T follicular helper cell (primary cell): ENCODE measurements at places on chromosomes 13 and 19.

GRCh38 chr13:95492044-95492801 lies 60.3 kb upstream of the CLDN10 start:
- DNase-seq, result no peak

DNA sequence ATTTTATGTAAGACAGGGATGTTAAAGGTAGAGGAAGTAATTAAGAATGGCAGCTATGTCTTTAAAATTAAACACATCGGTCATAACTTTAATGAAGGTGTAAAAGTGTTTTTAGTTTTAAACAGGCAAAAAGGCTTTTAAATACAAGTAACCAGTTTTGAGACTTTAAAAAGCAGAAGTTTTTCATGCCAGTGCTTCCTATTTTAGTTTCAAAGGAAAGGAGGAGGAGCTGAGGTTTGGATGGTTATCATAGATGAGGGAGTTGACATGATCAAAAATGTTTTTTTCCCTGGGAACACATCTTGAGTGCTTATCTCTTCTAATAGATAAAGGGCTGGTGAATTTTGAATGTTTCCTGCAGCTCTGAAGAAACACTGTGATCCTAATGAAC lies 42.9 kb downstream of the LRCH1 start:
- DNase-seq, result no peak

- peak; percentile 67 for DNase-seq
Observed at GRCh38 chr19:3047496-3048189, 14.7 kb downstream of the TLE5 start.

DNA sequence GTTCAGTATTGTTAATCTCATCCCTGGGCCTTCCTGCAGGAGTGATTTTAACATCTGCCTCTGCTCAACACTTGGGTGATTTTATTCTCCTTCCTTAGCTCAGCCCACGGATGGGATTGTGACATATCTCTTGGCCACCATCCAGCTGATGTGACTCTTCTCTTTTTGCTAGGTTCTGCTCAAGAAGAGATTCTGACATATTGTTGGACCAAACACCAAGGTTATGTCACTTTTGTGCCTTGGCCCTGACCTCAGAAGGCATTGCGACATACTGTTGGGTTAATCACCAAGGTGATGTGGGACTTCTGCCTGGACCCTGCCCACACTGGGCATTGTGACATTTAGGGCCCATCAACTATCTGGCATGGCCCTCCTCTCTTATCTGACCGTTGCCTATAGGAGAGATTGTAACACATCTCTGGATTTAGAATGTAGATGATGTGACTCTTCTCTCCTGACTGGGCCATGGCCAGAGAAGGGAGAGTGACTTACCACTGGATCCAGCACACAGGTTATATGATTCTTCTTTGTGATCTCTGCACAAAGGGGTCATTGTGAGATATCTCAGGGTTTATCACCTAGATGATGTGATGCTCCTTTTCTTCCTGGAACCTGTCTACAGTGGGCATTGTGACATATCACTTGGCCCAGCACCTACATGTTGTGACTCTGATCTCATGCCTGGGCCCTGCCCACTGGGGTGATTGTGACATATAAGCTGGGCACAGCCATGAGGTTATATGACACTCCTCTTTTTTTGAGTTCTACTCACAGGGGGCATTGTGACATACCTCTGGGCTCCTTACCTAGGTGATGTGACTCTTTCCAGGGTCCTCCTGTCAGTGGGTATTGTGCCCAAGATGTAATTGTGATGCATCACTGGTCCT lies 88.8 kb downstream of the ZNF429 start:
- no peak for DNase-seq

- DNase-seq, result no peak
Observed at GRCh38 chr13:28503182-28503967, 8.4 kb upstream of the FLT1 start.

DNA sequence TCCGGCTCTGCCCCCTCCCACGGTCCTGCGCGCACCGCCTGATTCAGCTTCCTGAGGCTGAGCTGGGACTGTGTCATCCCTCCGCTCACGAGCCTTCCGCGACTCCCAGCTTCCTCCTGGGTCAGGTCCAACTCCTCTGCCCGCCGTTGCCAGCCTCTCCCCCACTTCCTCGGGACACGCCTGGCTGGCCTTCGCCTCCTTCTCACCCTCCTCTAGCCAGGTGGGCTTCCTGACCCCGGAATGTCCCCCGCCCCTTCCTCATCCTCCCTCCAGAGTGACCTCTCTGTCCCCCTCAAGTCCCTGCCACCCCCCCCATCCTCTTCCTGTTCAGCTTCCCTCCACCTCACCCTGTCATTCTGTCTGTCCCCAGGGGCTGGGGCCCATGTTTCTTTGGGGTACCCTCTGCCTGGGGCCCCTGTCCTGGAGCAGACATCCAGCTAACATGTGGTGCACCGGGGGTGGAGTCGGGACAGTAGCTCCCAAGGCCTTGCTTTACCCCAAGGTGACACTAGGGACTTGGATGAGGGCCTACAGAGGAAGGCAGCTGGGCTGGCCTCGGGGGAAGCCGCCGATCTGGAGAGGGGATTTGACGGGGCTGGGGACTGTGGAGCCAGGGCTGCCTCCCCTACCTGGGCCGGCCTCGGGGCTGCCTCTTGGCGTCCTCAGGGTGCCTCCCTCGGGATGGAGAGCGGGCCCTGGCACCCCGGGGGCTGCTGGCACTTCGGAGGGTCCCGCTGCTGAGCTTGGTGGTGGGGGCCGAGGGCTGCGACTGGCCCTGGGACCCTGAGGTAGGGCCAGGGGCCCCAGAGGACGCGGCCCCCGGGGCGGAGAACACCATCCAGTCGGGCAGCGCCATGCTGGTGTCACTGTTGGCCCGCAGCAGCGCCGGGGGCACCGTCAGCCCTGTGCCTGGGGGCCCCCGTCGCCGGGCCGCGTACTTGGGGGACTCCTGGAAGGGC lies 16.5 kb downstream of the SHANK1 start:
- no peak for DNase-seq

GRCh38 chr19:45815481-45816216 lies 541 bp upstream of the RSPH6A start:
- no peak for DNase-seq

DNA sequence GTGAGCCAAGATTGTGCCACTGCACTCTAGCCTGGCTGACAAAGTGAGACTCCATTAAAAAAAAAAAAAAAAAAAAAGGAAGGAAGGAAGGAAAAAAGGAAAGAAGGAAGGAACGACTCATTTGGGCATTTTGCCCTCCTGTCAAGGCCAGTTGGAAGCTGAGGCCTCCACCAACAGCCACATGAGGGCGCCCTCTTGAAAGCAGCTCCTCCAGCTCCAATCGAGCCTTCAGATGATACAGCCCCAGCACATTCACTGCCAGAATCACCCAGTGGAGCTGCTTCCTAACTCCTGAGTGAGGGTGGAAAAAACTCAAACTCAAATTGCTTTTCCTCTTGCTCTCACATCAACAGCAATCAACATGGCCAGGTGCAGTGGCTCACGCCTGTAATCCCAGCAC lies 40.9 kb downstream of the GNG7 start:
- no peak for DNase-seq

- no peak for DNase-seq
Observed at GRCh38 chr13:44153496-44153895, 220.1 kb upstream of the SERP2 start.

- DNase-seq, result no peak
Observed at GRCh38 chr13:48131533-48131932, 36.6 kb upstream of the MED4 start.

GRCh38 chr13:40571338-40571963 lies 95.0 kb downstream of the FOXO1 start:
- no peak for DNase-seq

- no peak for DNase-seq
Observed at GRCh38 chr13:52786766-52787165, 47.1 kb upstream of the CNMD start.

- DNase-seq, result no peak
Observed at GRCh38 chr19:1749373-1750342, 3.6 kb upstream of the ONECUT3 start.

DNA sequence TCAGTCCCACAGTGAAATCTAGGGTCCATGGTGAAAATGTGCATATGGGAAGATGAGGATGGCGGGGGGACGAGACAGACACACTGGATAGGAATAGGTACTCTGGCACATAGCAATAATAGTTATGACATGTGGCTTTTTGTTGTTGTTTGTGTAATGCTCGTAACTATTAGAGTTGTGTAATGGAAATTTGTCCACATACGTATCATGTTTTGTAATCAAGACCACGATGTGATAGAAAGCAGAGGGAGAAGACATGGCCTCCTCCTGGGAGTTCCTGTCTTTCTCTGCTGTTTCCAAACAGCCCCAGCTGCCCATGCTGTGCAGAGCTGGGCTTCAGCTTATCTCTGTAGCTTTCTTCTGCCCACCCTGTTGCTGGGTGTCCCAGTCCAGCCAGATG lies 185.3 kb upstream of the TMTC4 start:
- no peak for DNase-seq

DNA sequence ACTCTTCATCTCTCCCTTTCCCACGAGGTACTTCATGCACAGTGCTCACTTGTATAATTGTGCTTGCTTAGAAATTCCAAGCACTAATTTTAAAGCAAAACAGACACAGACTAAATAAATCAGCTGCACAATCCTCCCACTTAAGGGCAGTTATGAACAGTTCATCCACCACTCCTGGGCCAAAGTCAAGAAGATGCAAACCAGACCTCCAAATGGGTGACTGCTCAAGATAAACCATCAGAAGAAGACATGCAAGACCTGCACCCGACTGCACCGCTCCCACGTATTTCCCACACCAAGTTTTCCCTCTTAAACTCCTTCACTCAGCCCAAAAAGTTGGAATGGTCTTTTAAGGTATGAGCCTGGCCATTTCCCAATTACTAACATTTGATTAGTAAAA lies 19.9 kb downstream of the ZNF235 start:
- no peak for DNase-seq

DNA sequence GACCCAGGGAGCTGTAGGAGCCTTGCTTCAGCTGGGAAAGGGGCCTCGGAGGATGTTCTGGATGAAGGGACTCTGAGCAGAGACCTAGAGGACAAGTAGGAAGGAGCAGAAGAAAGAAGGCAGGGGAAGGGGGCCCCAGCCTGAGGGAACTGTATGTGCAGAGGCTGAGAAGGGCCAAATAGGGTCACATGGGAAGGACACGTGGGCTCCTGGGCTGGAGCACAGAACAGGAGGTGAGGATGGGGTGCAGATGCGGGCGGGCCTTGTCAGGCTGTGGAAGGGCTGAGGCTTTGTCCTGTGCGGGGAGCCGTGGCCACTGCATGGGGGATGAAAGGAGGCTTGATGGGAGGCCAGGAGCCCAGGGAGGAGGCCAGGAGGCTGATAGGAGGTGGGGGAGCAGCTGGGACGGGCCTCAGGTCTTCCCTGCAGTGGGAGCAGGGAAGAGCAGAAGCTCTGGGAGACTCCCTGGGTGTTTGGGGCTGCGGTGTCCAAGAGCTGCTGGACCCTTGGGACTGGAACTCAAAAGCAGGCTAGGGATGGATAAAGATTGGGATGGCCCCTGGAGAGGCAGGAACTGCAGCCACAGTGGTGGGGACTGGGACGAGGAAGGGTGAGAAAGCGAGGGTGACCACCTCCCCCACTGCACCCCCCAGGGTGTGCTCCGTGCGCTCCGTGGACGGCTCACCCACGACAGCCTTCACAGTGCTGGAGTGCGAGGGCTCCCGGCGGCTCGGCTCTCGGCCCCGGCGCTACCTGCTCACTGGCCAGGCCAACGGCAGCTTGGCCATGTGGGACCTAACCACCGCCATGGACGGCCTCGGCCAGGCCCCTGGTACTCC lies 11.4 kb upstream of the LTBP4 start:
- no peak for DNase-seq

DNA sequence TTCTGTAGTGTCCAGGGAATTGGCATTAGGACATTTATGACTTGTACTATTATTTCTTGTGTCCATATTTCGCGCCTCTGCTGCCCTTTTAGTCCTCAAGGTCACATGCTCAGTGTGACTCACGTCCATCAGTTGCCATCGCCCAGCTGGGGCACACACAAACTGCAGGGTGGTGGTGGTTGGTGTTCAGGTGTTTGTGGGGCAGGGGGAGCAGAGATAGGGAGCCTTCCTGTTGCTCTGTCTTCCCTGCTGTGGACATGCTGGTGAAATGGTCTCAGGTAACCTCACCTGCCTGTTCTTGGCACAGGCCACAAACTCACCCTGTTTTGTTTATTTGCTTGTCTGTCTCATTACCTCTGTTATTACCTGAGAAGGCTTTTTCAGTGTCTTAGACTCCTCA lies 22.4 kb downstream of the PRR12 start:
- DNase-seq, result no peak

DNA sequence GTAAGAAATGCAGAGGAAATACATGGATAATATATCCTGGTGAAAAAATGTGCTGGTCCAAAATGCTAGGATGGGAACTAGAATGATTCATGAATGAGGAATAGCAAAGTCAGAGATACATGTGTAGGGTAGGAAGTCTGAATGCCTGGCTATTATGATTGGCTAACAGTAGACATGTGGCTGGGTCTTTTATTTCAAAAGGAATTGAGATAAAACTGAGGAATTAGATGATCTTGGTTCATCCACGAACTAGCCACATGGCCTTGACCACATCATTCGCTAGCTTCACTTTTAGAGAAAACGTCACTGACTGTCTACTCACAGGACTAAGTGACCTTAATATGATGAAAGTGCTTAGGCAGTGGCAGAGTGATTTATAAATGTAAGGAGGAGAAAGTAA lies 103.1 kb downstream of the TRPC4 start:
- no peak for DNase-seq

- no peak for DNase-seq
Observed at GRCh38 chr13:72174549-72174948, 307.5 kb upstream of the DACH1 start.

DNA sequence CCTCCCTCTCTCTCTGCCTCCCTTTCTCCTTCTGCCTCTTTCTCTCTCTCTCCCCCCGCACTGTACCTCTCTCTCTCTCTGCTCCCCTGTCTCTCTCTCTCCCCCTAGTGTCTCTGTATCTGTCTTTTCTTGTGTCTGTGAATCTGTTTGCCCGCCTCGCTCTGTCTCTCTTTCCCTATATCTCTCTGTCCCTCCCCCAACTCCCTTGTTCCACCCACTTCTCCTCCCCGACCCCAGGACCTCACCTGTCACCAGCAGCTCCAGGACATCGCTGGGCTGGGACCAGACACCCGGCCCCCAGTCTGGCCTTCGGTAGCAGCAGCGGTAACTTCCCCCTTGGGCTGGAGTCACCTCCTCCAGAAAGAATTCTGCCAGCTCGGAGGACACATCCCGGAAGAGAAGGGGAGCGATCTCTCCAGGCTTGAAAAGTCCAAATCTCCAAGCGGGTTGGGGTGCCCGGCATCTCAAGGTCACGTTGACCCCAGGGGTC lies 3.9 kb downstream of the OSCAR start:
- DNase-seq, result no peak
